ENCODE measurements at places on chromosomes 2 and 18.

DNA sequence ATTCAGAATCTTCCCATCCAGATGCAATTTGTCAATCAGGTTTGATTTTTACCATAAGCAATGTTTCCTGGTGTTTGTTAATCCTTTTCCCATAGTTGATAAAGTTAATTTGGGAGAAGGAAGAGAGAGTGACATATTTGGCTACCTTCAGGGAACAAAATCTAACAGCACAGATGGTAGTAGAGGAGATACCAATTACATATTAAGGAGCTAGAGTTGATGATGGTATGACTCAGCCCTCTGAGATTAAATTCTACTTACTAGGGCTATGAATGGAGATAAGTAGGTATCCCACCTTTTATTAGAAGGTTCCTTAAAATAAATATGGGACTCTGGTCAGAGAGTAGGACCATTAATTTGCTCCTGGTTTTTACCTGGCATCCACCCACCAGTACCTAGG lies 139.7 kb downstream of the EHBP1 start:
- no peak for DNase-seq

DNA sequence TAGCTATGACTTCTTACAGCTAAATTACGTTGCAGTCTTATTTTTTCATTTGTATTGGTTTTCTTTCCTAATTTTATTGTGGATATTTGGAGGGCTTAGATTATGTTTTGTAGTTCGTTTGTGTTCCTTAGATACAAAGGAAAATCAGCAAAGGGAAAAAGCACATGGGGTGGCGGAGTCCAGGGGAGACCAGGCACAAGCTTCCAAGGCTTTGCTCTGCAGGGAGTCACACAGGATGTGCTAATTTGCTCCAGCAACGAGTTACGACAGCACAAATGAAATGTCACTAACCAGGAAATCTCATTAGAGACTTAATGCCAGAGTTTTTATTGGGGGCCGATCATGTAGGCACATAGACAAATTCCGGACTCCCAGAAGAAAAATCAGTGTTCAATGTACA lies 60.5 kb upstream of the CABYR start:
- DNase-seq = no peak

GRCh38 chr2:164288235-164288634 lies 333.0 kb downstream of the GRB14 start:
- DNase-seq = no peak

- DNase-seq = no peak
Observed at GRCh38 chr2:134244086-134244485, 9.8 kb upstream of the MGAT5 start.

DNA sequence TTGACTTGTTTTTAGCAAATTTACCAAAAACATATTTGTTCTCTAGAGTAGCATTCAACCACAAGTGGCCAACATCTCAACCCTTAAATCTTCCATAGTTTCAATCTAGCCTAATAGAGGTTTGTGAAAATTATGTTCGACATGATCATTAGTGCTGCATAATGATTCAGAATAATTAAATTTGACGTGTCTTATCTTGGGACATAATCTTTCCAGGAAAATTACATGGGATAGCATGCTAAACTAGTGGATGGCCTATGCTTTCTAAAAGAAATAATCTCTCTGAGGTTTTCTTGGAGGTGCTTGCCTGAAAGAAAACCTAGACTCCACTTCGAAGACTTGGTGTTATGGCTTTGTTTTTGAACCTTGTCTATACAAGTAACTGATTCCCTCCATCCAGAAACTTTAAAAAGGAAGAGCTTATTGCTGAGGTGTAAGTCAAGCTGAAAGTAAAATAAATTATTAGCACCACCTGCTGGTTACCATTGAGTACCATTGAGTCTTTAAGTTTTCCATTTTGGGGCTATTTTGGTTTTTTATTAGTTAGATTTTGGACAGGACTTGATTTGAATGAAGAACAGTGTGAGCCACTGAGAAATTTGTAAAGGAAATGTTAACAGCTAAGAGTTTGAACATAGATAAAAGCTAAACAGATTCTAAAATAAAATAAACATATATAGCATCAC lies 32.7 kb downstream of the COX7A2L start:
- no peak for DNase-seq

DNA sequence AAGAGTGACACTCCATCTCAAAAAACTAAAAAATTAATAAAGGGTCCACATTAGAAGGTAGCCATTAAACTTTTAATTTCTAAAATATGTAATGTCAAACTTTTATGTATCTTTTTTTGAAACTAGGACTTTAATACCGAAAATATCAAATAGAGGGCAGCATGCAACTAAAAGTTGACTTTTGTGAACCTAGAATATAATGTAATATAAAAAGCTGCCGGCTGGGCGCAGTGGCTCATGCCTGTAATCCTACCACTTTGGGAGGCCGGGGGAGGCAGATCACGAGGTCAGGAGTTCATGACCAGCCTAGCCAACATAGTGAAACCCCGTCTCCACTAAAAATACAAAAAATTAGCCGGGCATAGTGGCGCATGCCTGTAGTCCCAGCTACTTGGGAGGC lies 62.8 kb downstream of the INO80D start:
- DNase-seq = no peak

DNA sequence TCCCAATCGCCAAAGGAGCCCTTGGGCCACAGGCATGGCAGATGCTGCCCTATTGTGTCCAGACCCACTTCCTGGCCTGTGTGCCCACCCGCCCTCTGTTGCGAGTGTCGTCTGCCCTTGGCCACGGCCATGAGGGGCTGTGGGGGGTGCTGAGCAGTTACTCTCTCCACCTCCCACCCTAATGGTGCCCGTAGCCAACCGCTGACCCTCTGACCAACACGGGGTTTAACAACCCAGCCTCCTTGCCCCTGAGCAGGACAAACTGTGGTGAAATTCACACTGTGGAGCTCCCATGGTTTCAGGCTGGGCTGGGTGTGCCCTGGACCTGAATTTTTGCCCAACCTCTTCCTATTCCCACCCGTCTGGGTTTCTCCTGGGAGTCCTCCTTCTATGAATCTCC lies 145.7 kb upstream of the HDAC4 start:
- no peak for DNase-seq

DNA sequence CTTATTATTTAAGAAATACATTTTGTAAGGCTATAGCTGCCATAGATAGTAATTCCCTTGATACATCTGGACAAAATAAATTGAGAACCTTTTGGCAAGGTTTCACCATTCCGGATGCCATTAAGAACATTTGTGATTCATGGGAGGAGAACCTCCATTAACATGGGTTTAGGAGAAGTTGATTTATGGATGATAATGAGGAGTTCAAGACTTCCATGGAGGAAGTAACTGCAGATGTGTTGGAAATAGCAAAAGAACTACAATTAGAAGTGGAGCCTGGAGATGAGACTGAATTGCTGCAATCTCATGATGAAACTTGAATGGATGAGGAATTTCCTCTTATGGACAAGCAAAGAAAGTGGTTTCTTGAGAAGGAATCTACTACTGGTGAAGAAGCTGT lies 17.3 kb downstream of the PHLPP1 start:
- no peak for DNase-seq

DNA sequence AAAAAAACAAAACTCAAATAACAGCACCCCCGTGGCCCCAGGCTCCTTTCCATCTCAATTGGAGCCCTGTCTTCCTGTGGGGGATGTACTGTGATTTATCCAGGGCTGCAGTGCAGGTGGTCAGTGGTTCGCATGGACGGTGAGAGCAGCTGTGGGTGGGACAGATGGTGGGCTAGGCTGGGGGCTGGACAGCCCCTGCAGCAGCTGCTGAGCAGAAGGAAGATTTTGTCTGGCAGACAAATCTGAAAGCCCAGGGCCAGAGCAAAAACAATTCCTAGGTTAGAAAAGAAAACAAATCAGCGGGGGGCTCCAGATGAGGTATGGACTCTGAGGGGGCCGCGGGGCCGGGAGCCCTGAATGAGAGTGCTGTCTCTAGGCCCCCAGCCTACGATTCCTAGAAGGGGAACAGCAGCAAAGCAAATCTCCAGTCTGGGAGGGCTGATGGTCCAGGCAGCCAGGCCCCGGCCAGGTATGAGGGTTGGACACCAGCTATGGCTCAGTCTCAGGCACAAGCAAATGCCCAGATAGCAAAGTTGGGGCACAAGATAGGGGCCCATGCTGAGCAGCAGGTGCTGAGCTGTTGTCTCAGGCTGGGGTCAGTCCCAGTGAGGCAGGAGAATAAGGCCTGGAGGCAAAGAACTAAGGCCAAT lies 45.4 kb downstream of the SOWAHC start:
- DNase-seq = no peak

GRCh38 chr2:72979896-72980295 lies 62.6 kb downstream of the EMX1 start:
- no peak for DNase-seq

DNA sequence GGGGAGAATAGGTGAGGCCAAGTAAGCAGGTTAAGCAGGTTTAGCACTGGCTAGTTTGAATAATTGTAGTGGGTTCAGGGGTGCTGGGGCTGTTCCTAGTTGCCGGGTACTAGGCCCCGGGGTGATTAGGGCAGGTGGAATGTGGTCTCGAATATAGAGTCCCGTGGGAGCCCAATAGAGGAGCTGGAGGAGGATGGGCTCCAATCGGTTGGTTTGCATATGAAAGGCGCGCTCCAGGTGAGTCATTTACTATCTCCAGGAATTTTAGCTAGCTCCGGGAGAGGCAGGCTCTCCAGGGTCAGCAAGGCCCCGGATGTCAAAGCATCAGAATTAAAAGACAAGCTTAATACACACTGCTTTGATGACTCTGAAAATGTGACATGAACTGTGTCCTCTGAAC lies 304.0 kb downstream of the ZNF521 start:
- no peak for DNase-seq

GRCh38 chr2:7118606-7119131 lies 201.5 kb downstream of the RNF144A start:
- no peak for DNase-seq

DNA sequence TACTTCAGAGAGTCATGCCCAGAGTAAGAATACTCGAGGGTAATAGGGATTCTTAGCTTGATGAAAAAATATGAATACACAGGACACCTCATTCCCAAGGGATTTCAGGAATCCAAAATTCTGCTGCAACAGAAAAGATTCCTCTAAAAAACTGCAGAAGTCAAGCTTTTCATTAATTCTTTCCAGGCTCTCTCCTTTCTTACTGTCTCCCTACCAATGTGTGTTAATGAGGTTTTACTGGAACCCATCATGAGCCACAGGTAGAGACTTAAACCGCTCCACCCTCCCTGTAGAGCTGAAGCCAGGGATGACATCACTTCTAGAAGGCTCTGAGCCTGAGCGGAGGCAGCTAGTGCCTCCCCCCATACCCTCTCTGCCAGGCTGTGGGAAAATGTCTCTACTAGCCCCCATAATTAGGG lies 3.4 kb downstream of the SDC1 start:
- DNase-seq = no peak

GRCh38 chr2:104746299-104746698 lies 107.6 kb upstream of the POU3F3 start:
- no peak for DNase-seq

GRCh38 chr2:238947243-238947760 lies 99.4 kb downstream of the TWIST2 start:
- no peak for DNase-seq

GRCh38 chr2:173997269-173997668 lies 32.1 kb upstream of the SP3 start:
- no peak for DNase-seq

DNA sequence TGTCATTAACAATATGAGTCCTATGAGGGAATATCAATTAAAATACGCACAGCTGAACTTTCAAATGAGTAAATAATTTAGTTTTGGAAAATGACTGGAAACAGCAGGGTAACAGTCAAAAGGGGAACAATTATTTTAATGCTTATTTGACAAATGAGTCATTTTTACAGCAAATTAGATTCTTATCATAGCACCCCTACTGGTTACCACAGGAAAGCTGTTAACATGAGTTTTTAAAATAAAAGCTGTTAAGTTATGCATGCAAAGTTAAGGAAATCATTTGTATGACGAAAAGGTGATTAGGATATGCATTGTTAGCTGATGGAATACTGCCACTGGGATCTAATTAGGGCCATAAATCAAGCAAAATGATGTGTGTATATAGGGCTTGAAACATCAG lies 435.1 kb upstream of the MEIS1 start:
- DNase-seq = no peak

DNA sequence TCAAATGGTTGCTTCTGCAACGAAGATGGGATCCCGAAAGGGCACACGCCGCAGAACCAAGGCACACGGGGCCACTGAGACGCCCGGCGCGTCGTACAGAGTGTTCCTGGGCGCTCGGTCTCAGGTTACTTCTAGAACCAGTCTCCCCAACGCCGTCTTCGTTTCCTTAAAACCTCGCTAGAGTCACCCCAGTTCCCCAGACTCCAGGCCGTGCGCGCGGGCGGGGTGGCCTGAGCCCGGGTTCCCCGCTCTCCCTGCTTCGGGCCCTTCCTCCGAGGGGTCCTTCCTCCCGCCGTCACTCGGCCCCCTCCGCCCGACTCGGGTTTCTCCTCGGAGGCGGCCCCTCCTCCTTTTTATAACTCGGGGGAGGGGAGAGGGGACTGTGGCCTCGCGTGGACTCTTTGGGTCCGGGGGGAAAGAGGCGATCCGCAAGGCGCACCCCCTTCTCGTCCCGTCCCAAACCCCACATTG lies 774 bp upstream of the FZD7 start:
- no peak for DNase-seq

DNA sequence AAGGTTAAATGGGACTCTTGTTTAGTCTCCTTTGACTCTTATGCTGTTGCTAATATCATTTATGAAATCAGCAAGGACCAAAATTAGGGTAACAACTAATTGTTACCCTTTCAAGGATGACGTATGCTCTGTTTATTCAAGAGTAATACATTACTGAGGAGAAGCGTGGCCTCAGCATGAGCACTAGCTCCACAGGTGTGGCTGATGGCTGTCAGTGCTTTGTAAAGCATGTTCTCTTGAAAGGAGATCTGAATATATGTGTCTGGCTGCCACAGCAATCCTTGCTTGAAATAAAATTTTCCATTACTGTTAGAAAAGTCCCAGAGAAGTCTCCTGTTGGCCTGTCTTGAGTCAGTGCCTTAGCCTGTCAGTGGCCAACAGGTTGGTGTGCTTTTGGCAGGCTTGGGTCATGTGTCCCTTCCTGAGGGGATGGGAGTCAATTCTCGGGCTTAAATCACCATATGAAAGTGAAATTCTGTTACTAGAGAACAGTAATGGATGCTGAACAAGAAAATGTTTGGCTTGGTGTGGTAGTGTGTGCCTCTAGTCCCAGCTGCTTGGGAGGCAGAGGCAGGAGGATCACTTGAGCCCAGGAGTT lies 32.7 kb downstream of the ABI2 start:
- DNase-seq = no peak

- no peak for DNase-seq
Observed at GRCh38 chr2:55431982-55432627, 12.4 kb upstream of the CCDC88A start.

DNA sequence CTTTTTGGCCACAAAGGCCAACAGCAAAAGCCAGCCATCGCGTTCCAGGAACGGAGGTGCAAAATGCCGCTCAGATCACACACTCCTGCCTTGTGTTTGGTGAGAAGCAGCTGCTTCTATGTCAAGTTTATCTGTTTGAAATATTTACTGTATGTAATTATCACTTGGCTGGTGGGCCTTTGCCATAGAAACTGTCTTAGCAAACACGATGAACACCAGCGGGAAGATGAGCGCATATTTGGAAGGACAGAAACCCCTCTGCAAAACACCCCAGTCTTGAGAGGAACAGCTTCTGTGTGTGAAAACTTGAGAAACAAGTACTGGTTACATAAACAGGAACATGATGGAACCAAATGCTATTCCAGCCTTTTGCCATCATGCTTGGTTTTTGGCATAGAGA lies 59.7 kb downstream of the SCG2 start:
- DNase-seq = no peak
